ENCODE measurements at places on chromosomes 13 and 19.

GRCh38 chr19:17468302-17469091, 1.8 kb upstream of the SLC27A1 start:
- no peak for DNase-seq

- no peak for DNase-seq
Observed at GRCh38 chr13:113897161-113897560, 33.3 kb upstream of the GAS6 start.

- no peak for DNase-seq
Observed at GRCh38 chr19:29702161-29702962, 12.7 kb downstream of the C19orf12 start.

DNA sequence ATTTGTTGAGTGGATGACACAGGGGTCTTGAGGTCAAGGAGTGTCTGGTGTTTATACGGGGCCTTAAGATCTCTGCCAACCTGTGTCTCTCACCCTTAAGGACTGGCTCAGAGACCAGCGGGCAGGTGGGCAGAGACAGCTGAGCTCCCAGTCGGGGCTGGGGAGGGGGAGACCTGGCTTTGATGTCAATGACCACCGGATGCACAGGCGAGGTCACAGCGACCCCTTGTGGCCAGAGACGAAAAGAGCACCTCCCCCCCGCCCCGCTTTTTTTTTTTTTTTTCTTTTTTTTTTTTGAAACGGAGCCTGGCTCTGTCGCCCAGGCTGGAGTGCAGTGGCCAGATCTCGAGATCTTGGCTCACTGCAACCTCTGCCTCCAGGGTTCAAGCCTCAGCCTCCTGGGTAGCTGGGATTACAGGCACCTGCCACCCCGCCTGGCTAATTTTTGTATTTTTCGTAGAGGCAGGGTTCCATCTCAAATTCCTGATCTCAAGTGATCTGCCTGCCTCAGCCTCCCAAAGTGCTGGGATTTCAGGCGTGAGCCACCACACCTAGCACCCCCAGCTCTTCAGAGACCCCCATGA, 12.1 kb upstream of the KLK14 start:
- DNase-seq = no peak

DNA sequence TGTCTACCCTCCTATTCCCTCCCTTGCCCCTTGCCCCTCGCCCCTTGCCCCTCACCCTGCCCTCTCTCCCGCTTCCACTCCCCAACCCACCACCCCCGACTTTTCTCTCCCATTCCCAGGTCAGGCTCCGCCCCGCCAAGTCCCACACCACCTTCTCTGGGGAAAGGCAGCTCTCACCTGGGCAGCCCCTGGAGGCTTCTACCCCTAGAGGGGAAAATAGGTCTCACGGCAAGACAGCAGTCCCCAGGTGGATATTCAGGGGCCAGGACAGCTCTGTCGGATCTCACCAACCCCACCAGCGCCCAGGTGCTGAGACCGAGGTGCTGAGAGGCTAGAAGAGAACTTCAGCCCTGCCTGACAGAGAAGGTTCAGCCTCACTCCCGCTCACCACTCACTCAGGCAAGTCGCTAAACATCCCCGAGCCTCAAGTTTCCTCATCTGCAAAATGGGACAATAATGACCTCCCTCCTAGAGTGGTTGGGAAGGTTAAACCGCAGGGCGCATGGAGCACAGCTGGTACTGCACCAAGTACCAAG, 1.4 kb upstream of the ERFL start:
- no peak for DNase-seq

- DNase-seq = no peak
Observed at GRCh38 chr19:30492586-30493270, 120.5 kb downstream of the ZNF536 start.

DNA sequence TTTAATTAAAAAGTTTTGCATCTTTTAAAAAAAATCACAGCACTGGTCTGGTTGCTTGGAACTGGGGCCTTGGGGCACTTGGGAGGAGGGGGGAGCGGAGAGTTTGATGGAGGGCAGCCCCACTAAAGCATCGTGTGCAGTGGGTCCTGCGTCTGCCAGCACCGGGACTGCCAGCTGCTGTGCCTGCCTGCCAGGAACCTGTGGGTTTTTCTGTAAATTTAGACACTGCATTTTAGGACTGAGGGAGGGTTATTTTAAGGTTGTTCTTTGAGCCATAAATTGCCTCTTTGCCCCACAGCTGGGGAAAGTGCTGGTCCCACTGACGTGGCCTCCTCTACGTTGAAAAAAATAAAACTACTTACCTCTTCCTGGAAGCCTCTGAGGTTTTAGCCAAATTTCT, 2.9 kb downstream of the KLF2 start:
- no peak for DNase-seq

Measured in stimulated activated CD8-positive, alpha-beta memory T cell treated with anti-CD3 and anti-CD28 coated beads, Interleukin-4, amount 100 ng/mL, for 4 hours (primary cell).